ENCODE measurements at places on chromosomes 5 and 9.

- peak; percentile 44 for DNase-seq
Observed at GRCh38 chr5:10049858-10050455, 199.7 kb downstream of the ATPSCKMT start.

DNA sequence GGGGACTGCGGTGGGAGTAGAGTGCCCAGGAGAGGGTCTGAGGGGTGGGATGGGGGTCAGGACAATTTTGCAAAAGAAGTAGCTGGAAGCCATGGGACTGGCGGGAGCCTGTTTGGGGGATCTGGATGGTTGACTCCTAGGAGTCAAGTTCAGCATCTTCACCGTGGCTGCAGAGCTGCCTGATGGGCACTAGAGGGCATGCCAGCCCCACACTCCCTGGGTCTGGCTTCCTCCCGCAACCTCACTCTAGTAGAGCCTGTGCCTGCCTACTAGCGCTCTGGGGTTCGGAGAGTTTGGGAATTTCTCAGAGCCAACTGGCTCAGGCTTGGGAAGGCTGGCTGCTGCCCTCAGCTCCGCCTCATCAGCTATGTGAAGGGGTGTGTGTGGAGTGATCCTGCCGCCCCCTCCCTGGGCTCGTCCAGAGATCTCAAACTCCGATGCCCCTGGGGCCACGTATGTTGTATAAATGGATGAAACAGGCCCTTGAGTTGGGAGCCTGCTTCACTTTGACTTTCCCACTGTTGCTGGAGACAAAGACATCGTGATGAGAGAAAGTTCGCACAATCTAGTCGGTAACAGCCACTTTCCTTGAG is 10.8 kb downstream of the TSPAN17 start:
- DNase-seq, result peak; percentile 57

- no peak for DNase-seq
Observed at GRCh38 chr5:173762930-173763329, 125.2 kb upstream of the CPEB4 start.

GRCh38 chr5:32331217-32331934 is 18.6 kb upstream of the MTMR12 start:
- DNase-seq, result no peak

DNA sequence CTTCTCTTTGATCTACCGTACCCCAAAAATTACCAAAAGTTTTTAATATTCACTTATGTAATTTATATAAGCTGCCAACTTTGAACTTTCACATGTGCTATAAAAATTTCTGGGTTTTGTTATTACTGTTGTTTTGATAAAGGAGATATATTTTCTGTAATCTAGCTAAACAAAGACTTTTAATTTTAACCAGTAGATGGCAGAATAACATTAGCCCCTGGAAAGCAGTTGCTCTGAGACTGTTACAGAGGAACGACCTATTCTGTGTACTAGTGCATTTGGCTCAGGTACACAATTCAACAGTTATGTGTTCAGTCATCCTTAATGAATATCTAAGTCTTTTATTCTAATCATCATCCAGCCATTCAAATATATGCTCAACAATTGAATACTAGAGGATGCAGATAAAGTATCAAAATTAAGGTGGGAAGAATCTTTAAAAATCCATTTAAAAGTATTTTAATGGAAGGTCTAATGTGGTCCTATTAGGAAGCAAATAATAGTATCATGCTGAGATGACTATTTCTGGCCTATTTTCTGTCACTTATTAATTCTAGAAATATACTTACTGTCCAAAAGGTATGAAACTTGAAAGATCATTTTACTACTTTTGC is 8.6 kb downstream of the KLHL9 start:
- DNase-seq, result peak; percentile 41

DNA sequence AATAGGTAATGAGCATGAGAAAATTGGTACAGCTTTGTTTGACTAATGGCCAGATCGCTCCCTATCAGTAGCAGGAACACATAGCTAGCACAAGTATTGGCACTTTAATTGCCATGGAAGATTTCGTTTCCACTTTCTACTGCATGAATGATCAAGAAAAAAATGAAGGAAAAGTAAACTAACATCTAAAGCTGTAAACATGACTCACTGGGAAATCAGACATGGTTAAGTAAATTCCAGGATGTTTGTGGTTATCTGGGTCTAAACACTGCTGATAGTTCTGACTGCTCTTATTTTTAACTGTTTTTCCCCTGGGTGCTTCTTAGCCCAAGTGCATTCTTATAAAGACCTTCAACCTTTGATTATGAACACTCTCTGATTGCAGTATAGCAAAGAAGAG is 388.9 kb downstream of the NR2F1-AS1 start:
- DNase-seq, result peak; percentile 88

GRCh38 chr9:20980832-20981455 is 50.5 kb downstream of the HACD4 start:
- peak; percentile 64 for DNase-seq

DNA sequence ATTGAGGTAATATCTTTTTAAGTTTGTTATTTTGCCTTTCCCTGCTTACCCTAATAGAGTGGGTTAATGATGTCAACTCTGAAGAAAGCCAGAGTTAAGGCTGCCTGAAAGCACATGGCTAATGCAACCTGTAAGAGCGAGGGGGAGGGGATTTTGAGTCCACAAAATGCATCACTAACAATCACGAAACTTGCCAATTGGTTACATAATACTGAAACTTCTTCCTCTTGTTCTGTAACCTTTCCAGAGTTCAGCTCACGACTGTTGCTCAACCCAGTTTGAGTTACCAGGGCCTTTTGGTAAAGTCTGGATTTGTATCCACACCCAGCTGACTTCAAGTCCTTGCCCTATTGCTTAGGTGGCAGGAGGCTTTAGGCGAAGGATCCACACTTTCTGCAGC is 308.8 kb downstream of the EFNA5 start:
- peak; percentile 43 for DNase-seq

GRCh38 chr5:126831156-126831555 is 54.2 kb downstream of the LMNB1 start:
- DNase-seq, result no peak

- DNase-seq, result no peak
Observed at GRCh38 chr5:150246835-150247234, 42.7 kb downstream of the CAMK2A start.

GRCh38 chr5:67211926-67212325 is 15.3 kb upstream of the CD180 start:
- DNase-seq, result peak; percentile 84

- no peak for DNase-seq
Observed at GRCh38 chr5:145979270-145980223, 43.2 kb downstream of the SH3RF2 start.

DNA sequence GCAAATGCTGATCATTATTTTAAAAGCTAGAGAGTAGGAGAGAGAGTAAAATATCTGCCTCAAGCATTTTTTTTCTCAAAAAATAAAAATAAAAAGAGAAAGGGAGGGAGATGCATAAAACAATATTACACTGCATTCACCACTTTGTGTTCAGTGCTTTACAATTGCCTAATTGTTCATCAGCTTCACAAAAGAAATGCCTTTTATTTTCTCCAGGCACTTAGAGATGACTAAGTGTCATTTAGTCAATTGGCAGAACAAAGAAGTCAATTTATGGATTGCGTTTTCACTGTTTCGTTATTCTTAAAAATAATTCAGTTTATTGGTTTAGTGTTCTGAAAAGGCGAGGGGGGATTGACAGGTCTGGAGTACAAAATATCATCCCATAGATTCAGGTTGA is 232.5 kb upstream of the CCNH start:
- DNase-seq, result no peak

GRCh38 chr5:93582677-93583438 is at the start of gene NR2F1:
Gene NR2F1 (plus strand): TSS chr5:93583222. CDS start chr5:93585024, 1,802 bp downstream.
- peak; percentile 90 for DNase-seq

DNA sequence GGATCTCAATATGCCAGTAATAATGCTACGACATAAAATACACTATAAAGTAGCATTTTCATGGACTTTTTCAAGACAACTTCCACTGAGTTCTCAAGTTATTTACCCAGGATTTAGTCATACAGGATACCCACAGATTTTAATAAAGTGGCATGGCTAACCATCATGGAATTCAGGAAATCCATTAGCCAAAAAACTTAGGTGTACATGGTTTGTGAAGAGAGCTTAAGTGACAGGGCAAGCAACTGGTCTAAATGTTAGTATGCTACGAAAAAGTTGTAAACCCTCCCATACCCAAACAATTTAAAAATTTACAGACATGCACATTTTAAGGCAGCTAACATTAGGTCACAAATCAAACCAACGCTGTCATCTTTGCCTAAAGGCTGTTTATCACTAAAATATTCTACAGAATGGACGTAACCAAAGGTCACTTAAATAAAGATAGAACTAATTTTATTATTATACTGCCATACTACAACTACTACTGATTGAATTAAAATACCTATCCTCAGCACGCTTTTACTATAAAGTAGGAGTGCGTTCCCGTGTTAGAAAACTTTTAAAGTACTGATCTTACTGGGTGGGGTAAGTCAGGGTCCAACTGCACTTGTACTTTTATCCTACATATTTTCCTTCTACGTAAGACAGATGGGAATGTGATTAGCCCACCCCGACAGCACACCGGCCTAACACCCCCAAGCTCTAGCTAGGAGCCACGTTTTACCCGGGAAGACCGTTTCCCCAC is 1.1 kb downstream of the UBTD2 start:
- DNase-seq, result peak; percentile 36

- no peak for DNase-seq
Observed at GRCh38 chr9:89455356-89455824, 42.5 kb downstream of the SEMA4D start.

- no peak for DNase-seq
Observed at GRCh38 chr5:107331882-107332281, 338.9 kb downstream of the EFNA5 start.

DNA sequence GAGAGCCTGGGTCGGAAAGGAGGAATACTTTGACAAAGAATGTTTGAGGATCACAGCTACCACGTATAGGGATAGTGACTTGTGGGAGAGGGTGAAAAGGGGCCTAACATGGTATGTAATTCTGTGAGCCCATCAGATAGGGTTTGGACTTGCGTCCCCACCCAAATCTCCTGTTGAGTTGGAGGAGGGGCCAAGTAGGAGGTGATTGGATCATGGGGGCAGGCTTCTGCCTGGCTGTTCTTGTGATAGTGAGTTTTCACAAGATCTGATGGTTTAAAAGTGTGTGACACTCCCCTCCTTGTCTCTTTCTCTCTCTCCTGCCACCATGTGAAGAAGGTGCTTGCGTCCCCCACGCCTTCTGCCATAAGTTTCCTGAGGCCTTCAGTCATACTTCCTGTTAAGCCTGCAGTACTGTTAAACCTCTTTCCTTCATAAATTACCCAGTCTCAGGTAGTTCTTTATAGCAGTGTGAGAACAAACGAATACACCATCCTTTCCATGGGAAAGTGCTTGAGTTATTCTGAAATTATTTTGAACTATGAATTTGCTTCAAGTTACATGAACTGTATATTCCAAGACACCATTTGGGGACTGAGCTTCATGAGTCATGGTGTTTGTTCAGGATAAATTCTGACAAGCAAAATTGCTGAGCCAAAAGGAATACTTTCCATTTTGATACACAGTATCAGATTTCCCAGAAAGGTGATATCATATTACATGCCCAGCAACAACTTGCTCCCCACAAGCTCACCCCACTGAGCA is 68.8 kb upstream of the SSBP2 start:
- DNase-seq, result peak; percentile 32

DNA sequence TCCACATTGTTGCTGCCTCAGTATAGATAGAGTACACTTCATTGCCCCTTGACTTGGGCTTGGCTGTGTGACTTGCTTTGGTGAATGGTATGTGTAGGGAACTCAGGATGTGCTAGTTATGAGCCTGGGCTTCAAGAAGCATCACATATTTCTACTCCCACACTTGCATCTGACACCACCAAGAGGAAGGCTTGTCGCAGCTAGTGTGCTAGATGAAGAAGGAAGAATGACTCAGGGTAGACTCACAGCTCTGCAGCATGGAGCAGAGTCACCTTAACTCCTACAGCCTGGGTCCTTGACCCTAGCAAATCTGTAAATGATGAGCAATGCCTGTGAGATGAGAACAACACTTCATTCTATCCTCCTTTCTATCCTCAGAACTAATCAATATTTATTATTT is 261.8 kb downstream of the ASTN2 start:
- DNase-seq, result peak; percentile 25

GRCh38 chr5:93930098-93930497 is 188.7 kb upstream of the POU5F2 start:
- DNase-seq, result no peak

DNA sequence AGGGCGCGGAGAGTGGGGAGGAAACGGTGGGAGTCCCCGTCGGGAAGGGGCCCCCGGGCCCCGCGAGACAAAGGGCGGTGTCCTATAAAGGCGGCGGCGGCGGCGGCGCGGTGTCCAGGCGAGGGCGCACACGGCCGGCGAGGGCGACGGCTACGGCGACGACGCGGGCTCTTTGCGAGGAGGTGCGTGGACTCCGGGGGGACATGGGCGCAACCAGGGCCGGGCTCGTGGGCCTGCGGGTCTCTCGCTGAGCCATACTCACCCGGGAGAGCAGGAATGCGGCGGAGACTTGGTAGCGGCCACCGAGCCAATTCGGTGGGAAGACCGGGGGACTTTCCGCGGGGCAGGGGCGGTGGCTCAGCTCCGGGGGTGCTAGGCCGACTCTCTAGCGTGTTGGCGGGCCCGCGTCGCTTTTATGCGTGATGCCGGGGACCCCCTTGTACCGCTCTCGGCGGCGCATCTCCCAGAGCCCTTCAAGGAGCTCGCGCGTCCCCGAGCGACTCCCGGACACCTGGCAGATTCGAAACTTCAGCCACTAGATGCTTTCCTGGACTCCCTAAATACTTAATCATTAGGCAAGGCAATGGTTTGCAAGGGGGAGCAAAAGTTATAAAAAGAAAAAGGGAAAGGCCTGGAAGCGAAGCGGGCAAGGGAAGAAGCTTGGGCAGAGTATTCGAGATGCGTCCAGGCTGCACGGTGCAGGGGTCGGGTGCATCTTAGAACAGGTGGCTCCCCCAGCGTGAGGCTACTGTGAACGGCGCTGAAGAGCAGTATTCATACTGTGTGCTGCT is 5.9 kb upstream of the TAL2 start:
- no peak for DNase-seq

DNA sequence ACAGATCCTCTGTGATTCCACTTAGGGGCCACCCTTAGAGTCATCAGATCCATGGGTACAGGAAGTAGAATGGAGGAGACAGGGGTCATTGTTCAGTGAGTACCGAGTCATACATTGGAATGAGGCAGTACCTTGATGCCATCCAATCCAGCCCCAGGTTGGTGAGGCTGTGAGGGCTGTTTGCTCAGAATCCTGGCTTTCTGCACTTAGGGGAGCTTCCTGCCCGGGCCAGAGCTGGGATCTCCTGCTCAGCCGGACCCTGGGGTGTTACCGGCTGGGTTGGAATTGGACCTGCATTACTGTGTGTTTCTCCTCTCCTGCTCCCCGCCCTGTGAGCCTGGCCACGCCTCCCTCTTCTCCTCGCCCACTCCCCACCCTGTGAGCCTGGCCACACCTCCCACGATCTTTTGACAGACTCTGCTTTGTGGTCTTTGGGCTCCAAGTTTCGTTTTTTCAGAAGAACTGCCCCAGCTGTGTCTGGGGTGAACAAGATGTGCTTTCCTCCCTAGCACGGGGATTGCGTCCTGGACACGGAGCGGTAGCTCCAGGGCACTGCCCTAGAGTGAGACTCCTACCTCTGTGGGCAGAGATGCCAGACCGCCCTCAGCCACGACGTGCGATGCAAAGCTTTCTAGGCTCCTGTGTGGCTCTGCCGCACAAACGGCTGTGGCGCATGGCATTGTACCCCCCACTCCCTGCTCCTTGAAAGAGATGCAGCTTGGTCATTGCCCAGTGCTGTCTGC is 15.4 kb downstream of the TRAF2 start:
- no peak for DNase-seq

- no peak for DNase-seq
Observed at GRCh38 chr5:149902177-149902576, 42.4 kb downstream of the PDE6A start.

- DNase-seq, result peak; percentile 83
Observed at GRCh38 chr5:37837414-37838032, 2.3 kb downstream of the GDNF start.
